ENCODE measurements at places on chromosomes 16 and 17.

DNA sequence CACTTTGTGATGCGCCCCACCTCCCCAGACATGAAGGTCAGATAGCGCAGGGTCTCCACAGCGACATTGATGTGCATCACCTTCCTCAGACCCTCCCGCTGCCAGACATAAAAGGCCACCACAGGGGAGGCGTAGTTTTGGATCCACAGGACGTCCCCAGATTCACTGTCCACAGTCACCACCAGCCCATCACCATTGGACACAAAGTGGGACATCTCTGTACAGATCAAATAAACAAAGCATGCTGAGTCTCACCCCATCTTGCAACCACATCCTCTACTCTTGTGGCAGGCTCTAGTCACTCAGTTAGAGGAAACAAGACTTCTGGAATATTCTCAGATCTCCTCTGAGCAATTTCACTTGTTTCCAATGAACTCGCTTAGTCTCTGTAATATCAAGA, 46.3 kb upstream of the ICAM2 start:
- DNase-seq = no peak

DNA sequence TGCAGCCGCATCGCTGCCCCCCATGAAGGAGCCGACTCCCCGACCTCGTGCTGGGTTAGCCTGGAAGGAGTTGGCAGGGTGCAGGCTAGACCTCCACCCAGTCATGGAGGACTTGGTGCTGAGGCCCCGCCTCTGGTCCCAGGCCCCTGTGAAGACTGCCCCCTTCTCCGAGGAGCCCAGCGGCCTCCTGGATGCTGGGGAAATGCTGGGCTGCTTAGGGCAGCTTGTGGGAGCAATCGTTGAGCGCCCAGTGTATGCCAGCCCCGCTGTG, 1.8 kb downstream of the SSTR5 start:
- DNase-seq = no peak

GRCh38 chr16:68117884-68118283, 32.7 kb downstream of the NFATC3 start:
- DNase-seq = no peak

GRCh38 chr16:9854675-9855074, 327.6 kb downstream of the GRIN2A start:
- no peak for DNase-seq

DNA sequence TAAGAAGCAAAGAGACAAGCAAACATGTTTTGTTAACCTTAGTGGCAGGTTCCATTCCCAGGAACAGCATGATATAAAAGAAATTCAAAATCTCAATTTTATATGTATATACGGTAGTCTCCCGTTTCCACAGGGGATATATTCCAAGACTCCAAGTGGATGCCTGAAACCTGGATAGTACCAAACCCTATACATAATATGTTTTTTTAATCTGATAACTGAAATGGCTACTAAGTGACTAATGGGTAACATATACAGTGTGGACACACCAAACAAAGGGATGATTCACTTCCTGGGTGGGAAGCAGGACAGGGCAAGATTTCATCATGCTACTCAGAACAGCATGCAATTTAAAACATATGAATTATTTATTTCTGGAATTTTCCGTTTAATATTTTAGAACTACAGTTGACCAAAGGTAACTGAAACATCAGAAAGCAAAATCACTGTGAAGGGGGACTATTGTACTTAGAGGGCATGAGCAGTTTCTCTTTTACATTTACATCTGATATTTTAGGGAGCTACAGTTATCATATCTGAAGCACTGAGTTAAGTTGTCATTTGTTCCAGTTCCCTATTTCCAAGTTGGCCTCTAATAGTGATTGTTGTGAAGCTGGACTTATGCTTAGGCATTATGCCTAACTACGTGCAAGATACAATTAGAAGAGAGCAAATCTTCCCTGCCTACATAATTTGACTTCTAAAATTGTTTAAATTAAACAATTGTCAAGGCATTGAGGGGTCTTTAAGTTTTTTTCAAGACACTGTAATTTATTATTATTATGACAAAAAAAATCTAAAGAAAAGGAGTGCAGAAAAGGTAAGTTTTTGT, 34.1 kb upstream of the ABCA6 start:
- no peak for DNase-seq

DNA sequence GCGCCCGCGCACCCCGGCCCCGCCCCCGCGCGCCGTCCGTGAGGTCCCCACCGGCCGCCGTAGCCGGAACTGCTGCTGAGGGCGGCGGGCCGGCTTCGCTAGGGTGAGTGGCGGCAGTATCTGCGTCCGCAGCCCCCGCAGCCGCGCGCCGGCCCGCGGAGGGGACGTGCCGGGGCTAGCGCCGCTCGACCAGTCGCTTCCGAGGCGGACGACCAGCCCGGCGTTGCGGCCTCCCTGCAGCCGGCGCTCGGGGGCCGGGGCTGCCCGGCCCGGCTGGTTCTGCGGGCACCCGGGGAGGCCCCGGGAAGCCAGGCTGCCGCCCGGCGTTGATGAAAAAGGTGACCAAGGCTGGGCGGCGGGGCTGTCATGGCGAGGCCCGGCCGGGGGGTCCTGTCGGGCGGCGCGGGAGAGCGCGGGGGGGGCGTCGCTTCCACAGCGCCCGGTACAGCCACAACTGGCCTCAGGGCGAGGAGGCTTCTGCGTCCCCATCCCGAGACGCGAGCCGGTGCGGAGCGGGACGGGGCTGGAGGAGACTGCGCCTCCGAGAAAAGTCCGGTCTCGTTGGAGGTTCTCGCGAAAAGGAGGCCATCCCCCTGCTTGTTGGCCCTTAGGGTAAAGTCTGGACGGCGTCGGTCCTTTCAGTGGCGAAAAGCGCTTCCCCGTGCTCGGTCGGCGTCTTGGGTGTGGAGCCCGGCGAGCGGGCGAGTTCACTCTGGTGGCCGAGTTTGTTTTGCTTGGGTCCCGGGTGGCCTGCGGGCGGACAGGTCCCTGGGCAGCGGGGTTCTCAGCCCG, at the start of gene CRAMP1:
CRAMP1 (plus strand) TSS at position 41 of the 792 bp plus-strand sequence. CDS start 2,280 bp downstream, outside the sequence.
- no peak for DNase-seq

GRCh38 chr17:5429191-5429887, 9.4 kb downstream of the RPAIN start:
- DNase-seq = no peak

GRCh38 chr17:78924481-78925151, 571 bp downstream of the TIMP2 start:
- DNase-seq = no peak

GRCh38 chr16:89658221-89658879, 714 bp downstream of the SPATA33 start:
- DNase-seq = no peak

DNA sequence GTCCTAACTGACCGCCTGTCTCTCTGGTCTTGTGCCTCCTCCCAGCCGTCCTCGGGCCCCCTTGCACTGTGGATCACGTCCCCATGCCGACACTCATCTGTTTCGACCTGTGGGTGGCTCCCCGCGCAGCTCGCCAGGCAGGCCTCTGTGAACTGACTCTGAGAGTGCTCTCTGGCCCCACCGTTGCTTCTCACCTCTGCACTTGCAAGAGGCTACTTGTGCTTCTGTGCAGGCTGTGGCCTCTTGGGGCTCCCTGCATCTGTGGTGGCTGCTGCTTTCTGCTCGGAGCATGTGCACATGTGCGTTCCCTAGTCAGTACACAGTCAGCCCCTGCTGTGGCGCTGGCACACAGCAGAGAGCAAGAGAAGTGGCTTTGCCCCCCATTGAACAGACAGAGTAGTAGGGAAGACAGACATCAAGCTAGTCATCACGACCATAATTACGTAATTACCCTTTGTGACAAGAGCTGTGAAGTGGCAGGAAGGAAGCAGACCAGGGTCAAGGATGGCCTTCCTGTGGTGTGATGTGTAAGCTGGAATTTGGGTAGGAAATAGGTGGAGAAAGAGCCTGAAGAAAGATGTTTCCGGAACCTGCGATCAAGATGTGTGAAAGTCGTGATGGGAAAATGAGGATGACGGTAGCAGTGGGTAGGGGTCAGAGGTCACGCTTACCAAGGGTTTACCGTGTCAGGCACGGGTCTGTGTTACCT, 256.0 kb upstream of the CACNG5 start:
- no peak for DNase-seq

GRCh38 chr17:75440738-75441448, 15.5 kb upstream of the TMEM94 start:
- no peak for DNase-seq
